ENCODE measurements at places on chromosomes 5 and 9.

- no peaks in the 10 kb centered on the region for H3K27me3 ChIP-seq
- peaks cover 4% of the 10 kb centered on the region for H3K4me1 ChIP-seq
- H3K27ac ChIP-seq: no peak overlapping the region
- H3K36me3 ChIP-seq: no peaks in the 10 kb centered on the region
Measured at GRCh38 chr5:35780236-35780635, 76.5 kb upstream of the IL7R start.

GRCh38 chr9:13661014-13661413 lies 381.5 kb upstream of the MPDZ start:
- no peak overlapping the region for H3K27ac ChIP-seq
- no peaks in the 10 kb centered on the region for H3K27me3 ChIP-seq
- H3K4me1 ChIP-seq: no peaks in the 10 kb centered on the region

GRCh38 chr5:82388181-82388580 lies 110.0 kb upstream of the RPS23 start:
- H3K27me3 ChIP-seq: no peaks in the 10 kb centered on the region
- no peak overlapping the region for H3K27ac ChIP-seq
- H3K4me1 ChIP-seq: peaks cover 40% of the 10 kb centered on the region

GRCh38 chr5:95817430-95817829 lies 5.1 kb downstream of the GLRX start:
- no peaks in the 10 kb centered on the region for H3K27me3 ChIP-seq
- no peak overlapping the region for H3K4me3 ChIP-seq
- H3K36me3 ChIP-seq: peaks cover 13% of the 10 kb centered on the region

GRCh38 chr9:113520109-113520642 lies 56.6 kb downstream of the RGS3 start:
- no peak overlapping the region for H3K27ac ChIP-seq
- peaks cover 3% of the 10 kb centered on the region for H3K27me3 ChIP-seq
- DNase-seq: no peak
- peaks cover 26% of the 10 kb centered on the region for H3K4me1 ChIP-seq
- H3K4me3 ChIP-seq: no peak overlapping the region

- H3K27me3 ChIP-seq: no peaks in the 10 kb centered on the region
- H3K27ac ChIP-seq: no peak overlapping the region
- H3K36me3 ChIP-seq: peaks cover 14% of the 10 kb centered on the region
- peaks cover 28% of the 10 kb centered on the region for H3K4me1 ChIP-seq
Measured at GRCh38 chr5:75513841-75514240, 2.1 kb downstream of the POLK start.

GRCh38 chr5:138102454-138103318 lies 18.9 kb downstream of the WNT8A start:
- no peaks in the 10 kb centered on the region for H3K4me1 ChIP-seq
- no peak overlapping the region for H3K4me3 ChIP-seq
- H3K27me3 ChIP-seq: peaks cover 24% of the 10 kb centered on the region
- no peak for DNase-seq
- no peaks in the 10 kb centered on the region for H3K36me3 ChIP-seq

DNA sequence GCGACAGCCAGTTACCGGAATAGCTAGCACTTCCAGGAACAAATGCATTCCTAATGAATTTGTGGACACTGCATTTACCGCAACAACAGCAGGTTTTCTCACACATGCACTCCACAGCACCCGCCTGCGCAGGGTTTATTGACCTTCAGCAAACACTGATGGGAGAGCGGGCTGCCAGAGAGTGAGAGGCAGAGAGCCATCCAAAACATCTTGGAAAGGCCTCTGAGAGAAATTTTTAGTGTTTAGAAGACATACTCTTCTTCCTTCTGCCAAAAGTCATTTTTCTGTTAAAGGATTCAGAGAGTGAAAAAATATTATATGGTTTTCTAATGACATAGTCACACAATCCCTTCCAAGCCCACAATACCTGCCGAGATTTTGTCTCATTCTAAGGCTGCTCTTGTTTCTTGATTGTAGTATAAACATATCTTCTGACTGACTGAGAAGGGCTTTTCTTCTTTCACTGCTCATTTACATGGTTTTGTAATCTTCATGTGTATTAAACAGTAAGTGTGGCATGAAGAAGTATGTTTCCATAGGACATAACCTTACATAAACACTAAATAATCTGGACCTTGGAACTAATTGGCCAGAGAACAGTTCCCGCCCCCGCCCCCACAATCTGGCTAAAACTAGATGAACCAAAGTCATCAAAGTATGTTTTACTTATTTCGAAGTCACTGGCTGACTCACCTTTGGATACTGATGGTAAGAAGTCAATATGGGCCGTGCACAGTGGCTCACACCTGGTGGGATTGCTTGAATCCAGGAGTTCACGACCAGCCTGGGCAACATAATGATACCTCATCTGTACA lies 432.5 kb upstream of the MEF2C start:
- peaks cover 24% of the 10 kb centered on the region for H3K4me1 ChIP-seq
- H3K27me3 ChIP-seq: no peaks in the 10 kb centered on the region
- no peaks in the 10 kb centered on the region for H3K36me3 ChIP-seq

DNA sequence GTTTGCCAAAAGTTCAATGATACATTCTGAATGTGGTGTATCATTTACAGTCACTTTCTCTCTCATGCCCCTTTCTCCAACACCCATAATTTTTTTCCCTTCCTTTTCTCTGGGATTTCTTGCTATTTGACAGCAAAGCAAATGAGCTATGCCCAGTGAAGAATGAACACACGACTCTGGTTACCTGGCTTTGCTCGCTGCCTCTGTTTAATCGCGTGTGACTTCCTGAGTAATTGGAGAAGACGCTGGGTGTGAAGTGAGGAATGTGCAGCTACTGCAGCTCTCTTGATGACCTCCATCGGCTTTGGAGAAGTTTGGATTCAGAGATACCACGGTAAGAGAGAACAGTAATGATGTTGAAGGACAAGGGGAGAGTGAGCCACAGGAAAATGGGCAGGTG lies 651.8 kb downstream of the KIF4B start:
- no peaks in the 10 kb centered on the region for H3K4me1 ChIP-seq
- DNase-seq: no peak
- H3K27ac ChIP-seq: no peak overlapping the region
- H3K36me3 ChIP-seq: no peaks in the 10 kb centered on the region

GRCh38 chr5:114243972-114244317 lies 117.9 kb upstream of the KCNN2 start:
- no peak for DNase-seq
- no peaks in the 10 kb centered on the region for H3K36me3 ChIP-seq
- no peak overlapping the region for H3K4me3 ChIP-seq
- H3K27me3 ChIP-seq: no peaks in the 10 kb centered on the region

- DNase-seq: no peak
- no peak overlapping the region for H3K27ac ChIP-seq
- H3K4me1 ChIP-seq: peaks cover 21% of the 10 kb centered on the region
- H3K27me3 ChIP-seq: no peaks in the 10 kb centered on the region
Measured at GRCh38 chr9:111003182-111003581, 35.1 kb downstream of the LPAR1 start.

DNA sequence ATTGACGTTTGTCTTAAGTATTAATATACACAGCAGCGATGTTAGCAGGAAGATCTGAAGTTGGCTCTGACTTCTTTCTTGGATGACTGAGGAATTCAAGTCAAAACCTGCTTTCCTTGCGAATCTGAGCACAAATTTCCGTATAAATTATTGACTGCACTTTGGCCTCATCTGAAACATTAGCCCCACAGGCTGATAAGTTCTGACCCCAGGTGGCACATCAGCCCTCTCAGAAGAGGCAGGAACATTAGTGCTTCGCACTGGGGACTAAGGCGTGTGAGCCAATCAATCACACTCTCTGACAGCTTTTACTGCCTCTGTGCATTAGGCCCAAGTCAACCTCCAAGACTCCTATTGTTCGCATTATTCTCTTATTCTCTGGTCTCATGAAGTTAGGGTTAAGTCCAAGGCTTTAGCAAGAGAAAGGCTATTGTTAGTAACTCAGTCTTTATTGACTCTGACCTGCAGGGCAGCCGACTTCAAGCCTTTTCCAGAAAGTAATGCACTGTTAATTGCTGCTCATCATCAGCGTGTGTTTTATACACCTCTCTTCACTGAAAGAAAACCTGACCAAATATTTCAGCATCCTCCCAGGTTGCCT lies 84.2 kb downstream of the ZNF608 start:
- no peaks in the 10 kb centered on the region for H3K36me3 ChIP-seq
- H3K4me3 ChIP-seq: peak overlapping the region; percentile 76
- DNase-seq: no peak
- no peaks in the 10 kb centered on the region for H3K27me3 ChIP-seq

GRCh38 chr5:141778206-141778605 lies 96.2 kb upstream of the ARAP3 start:
- no peak overlapping the region for H3K27ac ChIP-seq
- H3K4me1 ChIP-seq: peaks cover 30% of the 10 kb centered on the region
- DNase-seq: no peak
- H3K4me3 ChIP-seq: no peak overlapping the region
- H3K27me3 ChIP-seq: peaks cover 4% of the 10 kb centered on the region
- H3K36me3 ChIP-seq: no peaks in the 10 kb centered on the region

DNA sequence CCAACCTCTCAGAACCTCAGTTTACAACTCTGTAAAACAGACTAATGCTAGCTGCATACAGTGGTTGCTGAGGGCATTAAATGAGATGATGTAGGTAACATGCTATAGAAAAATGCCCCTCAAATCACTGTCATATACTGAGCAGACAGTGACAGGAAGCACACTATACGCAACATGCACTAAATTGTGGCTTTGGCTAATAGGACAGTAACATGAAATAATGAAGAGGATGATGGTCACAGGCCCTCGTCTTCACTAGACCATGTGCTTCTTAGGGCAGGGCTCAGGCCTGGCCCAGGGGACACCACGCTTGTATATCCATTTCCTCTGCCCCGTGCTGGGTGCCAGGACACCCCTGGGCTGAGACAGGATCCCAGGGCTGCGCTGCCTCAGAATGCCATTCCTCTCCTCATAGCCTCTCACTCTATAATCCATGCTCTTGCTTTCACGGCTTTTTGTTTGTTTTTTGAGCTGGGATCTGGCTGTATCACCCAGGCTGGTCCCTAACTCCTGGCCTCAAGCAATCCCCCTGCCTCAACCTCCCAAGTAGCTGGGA lies 18.9 kb downstream of the CSF1R start:
- H3K4me1 ChIP-seq: no peaks in the 10 kb centered on the region
- peaks cover 2% of the 10 kb centered on the region for H3K27me3 ChIP-seq
- H3K4me3 ChIP-seq: no peak overlapping the region
- no peaks in the 10 kb centered on the region for H3K36me3 ChIP-seq

- no peaks in the 10 kb centered on the region for H3K4me1 ChIP-seq
- no peaks in the 10 kb centered on the region for H3K27me3 ChIP-seq
- H3K27ac ChIP-seq: no peak overlapping the region
- no peak overlapping the region for H3K4me3 ChIP-seq
- peaks cover 12% of the 10 kb centered on the region for H3K36me3 ChIP-seq
- no peak for DNase-seq
Measured at GRCh38 chr9:105311306-105311705, 66.9 kb downstream of the SLC44A1 start.

DNA sequence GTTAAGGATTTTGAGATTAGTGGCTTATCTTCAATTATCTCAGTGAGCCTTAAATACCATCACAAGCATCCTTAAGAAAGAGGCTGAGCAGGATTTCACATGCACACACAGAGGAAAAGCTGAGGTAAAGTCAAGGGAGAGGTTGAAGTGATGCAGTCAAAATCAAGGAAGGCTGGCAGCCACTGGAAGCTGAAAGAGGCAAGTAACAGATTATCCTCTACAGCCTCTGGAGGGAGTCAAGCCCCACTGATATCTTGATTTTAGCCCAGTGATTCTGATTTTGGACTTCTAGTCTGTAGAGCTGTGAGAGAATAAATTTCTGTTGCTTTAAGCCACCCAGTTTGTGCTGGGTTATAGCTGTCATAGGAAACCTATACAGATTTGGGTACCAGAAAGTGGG lies 80.1 kb downstream of the ANKRD31 start:
- no peaks in the 10 kb centered on the region for H3K4me1 ChIP-seq
- no peak overlapping the region for H3K27ac ChIP-seq

GRCh38 chr5:159884917-159885620 lies 31.2 kb upstream of the ADRA1B start:
- H3K4me3 ChIP-seq: no peak overlapping the region
- H3K27ac ChIP-seq: no peak overlapping the region
- DNase-seq: no peak

GRCh38 chr5:476102-476813 lies 33.3 kb downstream of the EXOC3 start:
- peak overlapping the region; percentile 41 for H3K4me3 ChIP-seq
- no peak for DNase-seq
- H3K27me3 ChIP-seq: no peaks in the 10 kb centered on the region
- H3K27ac ChIP-seq: no peak overlapping the region
- peaks cover 7% of the 10 kb centered on the region for H3K4me1 ChIP-seq

GRCh38 chr5:54454602-54455001 lies 897 bp upstream of the HSPB3 start:
- H3K4me3 ChIP-seq: no peak overlapping the region
- no peak overlapping the region for H3K27ac ChIP-seq
- H3K27me3 ChIP-seq: no peaks in the 10 kb centered on the region
- no peaks in the 10 kb centered on the region for H3K36me3 ChIP-seq

DNA sequence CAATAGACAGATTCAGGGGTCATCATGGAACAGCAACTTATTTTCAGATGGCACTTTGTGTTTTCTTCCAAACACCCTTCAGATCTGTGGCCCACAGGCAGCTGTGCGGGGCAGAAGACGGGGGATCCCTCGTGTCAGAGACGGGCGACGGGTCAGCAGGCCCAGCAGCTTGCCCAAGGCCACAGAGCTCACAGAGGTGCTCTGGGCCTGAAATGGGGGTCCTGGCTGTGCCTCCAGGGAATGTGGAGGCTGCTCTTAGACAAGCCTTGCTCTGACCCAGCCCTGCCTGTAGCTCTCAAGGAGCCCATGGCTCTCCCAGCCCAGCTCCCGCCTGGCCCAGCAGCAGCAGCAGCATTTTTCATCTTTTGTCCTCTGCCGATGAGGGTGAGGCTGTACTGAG lies 40.9 kb upstream of the SARDH start:
- H3K27ac ChIP-seq: no peak overlapping the region
- H3K27me3 ChIP-seq: no peaks in the 10 kb centered on the region
- DNase-seq: no peak
- H3K36me3 ChIP-seq: peaks cover 4% of the 10 kb centered on the region
- H3K4me3 ChIP-seq: no peak overlapping the region
- H3K4me1 ChIP-seq: peaks cover 12% of the 10 kb centered on the region

DNA sequence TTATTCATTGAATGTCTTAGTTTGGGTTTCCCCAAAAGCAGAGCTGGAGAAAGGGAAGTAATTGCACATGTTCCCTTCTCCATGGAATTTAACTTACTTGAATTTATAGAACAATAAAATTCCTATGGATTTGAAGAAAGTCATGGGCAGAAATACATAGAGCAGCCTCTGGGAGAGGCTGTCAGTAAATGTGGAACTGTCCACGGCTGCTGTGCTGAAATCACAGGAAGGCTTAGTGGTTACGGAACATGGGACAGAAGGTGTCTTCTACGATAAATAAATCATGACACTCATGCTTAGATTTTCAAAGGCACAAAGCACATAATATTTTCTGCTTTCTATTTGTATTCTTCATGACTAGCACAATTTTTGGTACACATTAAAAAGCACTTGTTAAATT lies 440.6 kb upstream of the IZUMO3 start:
- no peaks in the 10 kb centered on the region for H3K4me1 ChIP-seq
- no peak for DNase-seq
- H3K27ac ChIP-seq: no peak overlapping the region
- no peak overlapping the region for H3K4me3 ChIP-seq
- no peaks in the 10 kb centered on the region for H3K36me3 ChIP-seq

GRCh38 chr5:122933956-122934355 lies 88.5 kb downstream of the SNX24 start:
- H3K27me3 ChIP-seq: no peaks in the 10 kb centered on the region
- no peak for DNase-seq
- H3K27ac ChIP-seq: no peak overlapping the region
- H3K4me1 ChIP-seq: peaks cover 14% of the 10 kb centered on the region
- H3K36me3 ChIP-seq: no peaks in the 10 kb centered on the region
- H3K4me3 ChIP-seq: no peak overlapping the region
